ENCODE measurements at places on chromosomes 3 and 15. TPM values are rescaled to one million over a fixed set of nuclear protein-coding genes. Genes with fewer than 3 reads are reported as not detected.

CCR3 gene
- not detected for total RNA-seq

GRCh38 chr3:11001020-11001657 lies 8.6 kb downstream of the SLC6A1 start:
- H3K4me1 ChIP-seq, result no peaks in the 10 kb centered on the region
- H3K4me3 ChIP-seq, result no peak overlapping the region
- peaks cover 31% of the 10 kb centered on the region for H3K27me3 ChIP-seq
- DNase-seq, result no peak
- no peaks in the 10 kb centered on the region for H3K36me3 ChIP-seq

GRCh38 chr15:76994971-76995945 lies at the start of gene PSTPIP1:
TSS of gene PSTPIP1 (plus strand) at chr15:76995126. CDS start at chr15:76995574, 448 bp downstream.
- H3K4me1 ChIP-seq, result peaks cover 74% of the 10 kb centered on the region
- H3K4me3 ChIP-seq, result peak within 1 kb of the TSS; percentile 96
- peak; percentile 82 for DNase-seq
- H3K27ac ChIP-seq, result peak within 1 kb of the TSS; percentile 96
- H3K36me3 ChIP-seq, result peaks cover 6% of the 10 kb centered on the region

DNA sequence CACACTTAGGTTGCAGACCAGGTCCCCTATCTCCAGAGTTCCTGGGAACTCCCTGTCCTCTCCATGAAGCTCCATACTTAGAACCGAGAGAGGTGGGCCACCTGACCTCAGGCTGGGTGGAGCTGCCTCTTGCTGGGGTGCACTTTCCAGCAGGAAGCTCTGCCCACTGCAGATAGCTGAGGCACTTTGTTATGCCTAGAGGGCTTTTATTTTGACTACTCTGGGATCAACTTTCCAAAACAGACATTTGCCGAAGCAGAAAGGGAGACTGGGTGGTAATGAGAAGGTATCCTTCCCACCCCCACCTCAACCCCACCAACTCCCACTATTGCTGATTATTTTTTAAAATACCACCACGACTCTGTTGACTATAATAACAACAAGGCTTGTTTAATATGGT lies 54.7 kb downstream of the CLDN11 start:
- H3K4me3 ChIP-seq, result no peak overlapping the region
- peaks cover 34% of the 10 kb centered on the region for H3K27me3 ChIP-seq
- no peak for DNase-seq
- no peak overlapping the region for H3K27ac ChIP-seq
- H3K4me1 ChIP-seq, result peaks cover 18% of the 10 kb centered on the region

CPEB1 gene
- 1.1 TPM for total RNA-seq

XPC gene
- 61.0 TPM for total RNA-seq

ABI3BP gene
- total RNA-seq, result not detected

ADPRH gene
- 13.8 TPM for total RNA-seq

CTXN2 gene
- total RNA-seq, result not detected

- H3K27me3 ChIP-seq, result peaks cover 14% of the 10 kb centered on the region
- H3K4me3 ChIP-seq, result no peak overlapping the region
- H3K4me1 ChIP-seq, result peaks cover 4% of the 10 kb centered on the region
- no peaks in the 10 kb centered on the region for H3K36me3 ChIP-seq
- no peak overlapping the region for H3K27ac ChIP-seq
- DNase-seq, result no peak
These were observed 265.0 kb downstream of the XXYLT1 start for GRCh38 chr3:195005759-195006510.

ACP3 gene
- total RNA-seq, result not detected

- DNase-seq, result no peak
- peaks cover 12% of the 10 kb centered on the region for H3K27me3 ChIP-seq
- H3K4me3 ChIP-seq, result no peak overlapping the region
- peaks cover 7% of the 10 kb centered on the region for H3K4me1 ChIP-seq
These were observed 21.4 kb downstream of the ACKR2 start for GRCh38 chr3:42830437-42831320.

DNA sequence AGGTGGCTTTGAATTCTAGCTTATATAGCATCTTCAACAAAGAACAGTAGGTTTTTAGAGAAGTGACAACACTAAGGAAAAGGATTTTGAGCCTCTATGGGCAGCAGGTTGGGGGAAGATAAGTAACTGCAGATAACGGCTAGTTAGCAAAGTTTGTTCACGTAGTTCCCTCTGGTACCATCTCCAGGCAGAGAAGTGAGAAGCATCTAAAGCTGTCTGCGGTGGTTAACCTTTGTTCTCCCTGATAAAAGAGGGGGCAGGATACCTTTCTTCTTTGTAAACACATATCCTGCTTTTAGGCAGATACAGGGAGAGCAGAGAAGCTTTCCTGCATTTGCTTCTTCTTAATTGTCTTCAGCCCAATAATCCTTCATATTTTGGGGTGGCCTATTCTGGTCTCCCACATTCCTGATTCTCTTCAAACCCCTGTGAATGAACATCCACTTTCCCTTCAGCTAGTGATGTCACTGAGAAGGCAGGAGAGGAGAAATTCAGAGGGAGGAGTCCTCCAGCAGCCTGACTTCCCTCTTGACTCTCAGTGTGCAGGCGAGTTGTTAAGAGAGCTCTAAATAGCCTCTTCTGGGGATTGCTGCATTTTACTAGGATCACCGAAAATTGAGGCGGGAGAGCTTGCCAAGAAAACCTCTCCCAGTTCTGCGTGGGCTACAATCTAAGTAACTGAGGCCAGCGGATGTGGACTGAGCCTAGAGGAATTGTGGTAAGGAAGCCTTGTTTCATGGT lies 393.7 kb upstream of the C2CD4B start:
- H3K27ac ChIP-seq, result no peak overlapping the region
- H3K27me3 ChIP-seq, result no peaks in the 10 kb centered on the region
- no peak overlapping the region for H3K4me3 ChIP-seq
- no peak for DNase-seq

DNA sequence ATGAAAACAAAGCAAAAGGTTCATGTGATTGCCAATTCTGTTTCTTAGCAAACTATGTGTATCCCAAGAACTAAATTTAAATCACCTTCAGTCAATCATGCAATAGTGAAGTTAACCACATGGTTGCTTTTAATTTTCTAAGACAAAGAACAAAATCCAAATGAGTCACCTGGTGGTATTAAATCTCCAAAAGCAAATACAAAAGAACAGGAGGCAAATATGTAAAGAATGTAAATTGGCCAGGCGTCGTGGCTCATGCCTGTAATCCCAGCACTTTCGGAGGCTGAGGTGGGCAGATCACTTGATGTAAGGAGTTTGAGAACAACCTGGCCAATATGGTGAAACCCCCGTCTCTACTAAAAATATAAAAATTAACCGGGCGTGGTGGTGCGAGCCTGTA lies 54.2 kb upstream of the PIK3R4 start:
- H3K4me3 ChIP-seq, result no peak overlapping the region
- DNase-seq, result no peak
- H3K4me1 ChIP-seq, result no peaks in the 10 kb centered on the region
- H3K27me3 ChIP-seq, result peaks cover 13% of the 10 kb centered on the region
- H3K36me3 ChIP-seq, result no peaks in the 10 kb centered on the region
- H3K27ac ChIP-seq, result no peak overlapping the region

GRCh38 chr15:27324886-27325615 lies 354.1 kb downstream of the GABRG3 start:
- no peak for DNase-seq
- no peak overlapping the region for H3K27ac ChIP-seq
- H3K27me3 ChIP-seq, result no peaks in the 10 kb centered on the region
- no peaks in the 10 kb centered on the region for H3K36me3 ChIP-seq

MFAP1 gene
- total RNA-seq, result 34.1 TPM

GRCh38 chr15:77624868-77625267 lies 7.8 kb downstream of the LINGO1 start:
- H3K4me1 ChIP-seq, result no peaks in the 10 kb centered on the region
- H3K27ac ChIP-seq, result no peak overlapping the region
- H3K4me3 ChIP-seq, result no peak overlapping the region
- no peaks in the 10 kb centered on the region for H3K36me3 ChIP-seq
